ENCODE measurements at places on chromosomes 4 and X.

DNA sequence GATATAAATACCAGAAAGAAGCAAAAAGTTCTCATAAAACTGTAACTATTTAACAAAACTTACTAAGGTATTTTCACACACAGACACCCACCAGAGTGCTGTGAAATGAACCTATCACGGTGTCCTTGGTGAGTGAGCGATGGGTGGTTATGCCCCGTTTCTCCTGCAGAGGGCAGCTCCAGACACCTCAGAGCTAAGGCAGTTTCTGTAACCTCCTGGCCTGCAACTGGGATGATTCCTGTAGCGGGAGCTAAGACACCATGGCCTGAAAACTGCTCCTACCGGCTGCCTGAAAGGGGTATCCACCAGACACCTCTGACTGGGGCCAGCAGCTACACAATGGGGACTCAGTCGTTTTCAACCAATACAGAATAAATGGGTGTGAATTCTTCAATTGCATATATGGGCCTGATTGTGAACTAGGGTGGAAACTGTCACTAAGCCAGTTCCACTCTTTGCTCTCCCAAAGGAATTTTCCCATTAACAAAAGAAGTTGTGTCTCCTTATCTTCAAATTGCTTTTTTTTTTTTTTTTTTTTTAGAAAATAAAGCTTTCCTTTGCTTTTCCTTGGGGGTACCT lies 2375.8 kb upstream of the TENM3 start:
- peak; percentile 53 for DNase-seq

GRCh38 chr4:172287117-172287516 lies 473.9 kb downstream of the GALNTL6 start:
- no peak for DNase-seq

- no peak for DNase-seq
Measured at GRCh38 chr4:148067301-148067916, 335.5 kb downstream of the ARHGAP10 start.

GRCh38 chr4:165541851-165542459 lies 163.1 kb downstream of the CPE start:
- DNase-seq = no peak

- peak; percentile 3 for DNase-seq
Measured at GRCh38 chr4:24722026-24722568, 73.3 kb upstream of the SOD3 start.

GRCh38 chr4:143344774-143345173 lies 8.1 kb downstream of the GAB1 start:
- DNase-seq = no peak

DNA sequence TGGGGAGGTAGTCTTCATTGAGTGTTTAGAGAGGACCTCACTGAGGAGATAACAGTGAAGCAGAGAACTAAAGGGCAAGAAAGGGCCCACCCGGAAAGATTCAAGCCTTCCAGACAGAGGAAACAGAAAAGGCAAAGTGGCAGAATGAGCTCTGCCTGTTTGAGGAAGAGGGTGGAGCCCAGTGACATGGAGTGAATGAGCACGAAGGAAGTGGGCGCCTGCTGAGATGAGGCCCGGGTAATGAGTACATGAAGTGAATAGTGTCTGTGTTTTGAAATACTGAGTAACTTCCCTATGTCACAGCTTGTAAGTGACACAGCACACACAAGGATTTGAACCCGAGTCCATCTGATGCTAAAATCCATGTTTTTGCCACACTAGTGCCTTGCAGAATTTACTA lies 32.5 kb upstream of the TLR2 start:
- DNase-seq = peak; percentile 41

DNA sequence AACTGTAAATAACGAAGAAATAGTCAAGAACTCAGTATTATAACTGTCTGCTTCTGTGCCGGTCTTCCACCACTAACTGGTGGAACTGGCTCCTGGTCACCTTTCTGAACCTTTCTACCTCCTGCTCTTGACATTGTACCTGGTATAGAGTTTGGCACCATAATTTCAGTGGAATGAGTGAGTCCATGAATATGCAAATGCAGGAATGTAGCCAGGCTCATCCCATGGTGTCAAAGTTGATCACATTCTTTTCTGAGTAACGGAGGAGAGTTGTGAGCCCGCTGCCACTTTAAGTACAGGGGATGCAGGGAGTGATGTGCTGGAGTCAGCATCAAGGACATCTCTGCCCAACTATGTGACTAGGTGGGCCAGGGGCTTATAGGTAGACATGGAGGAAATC lies 207.9 kb upstream of the HS3ST1 start:
- DNase-seq = no peak

- peak; percentile 59 for DNase-seq
Measured at GRCh38 chrX:139831675-139832456, 101.0 kb downstream of the ATP11C start.

DNA sequence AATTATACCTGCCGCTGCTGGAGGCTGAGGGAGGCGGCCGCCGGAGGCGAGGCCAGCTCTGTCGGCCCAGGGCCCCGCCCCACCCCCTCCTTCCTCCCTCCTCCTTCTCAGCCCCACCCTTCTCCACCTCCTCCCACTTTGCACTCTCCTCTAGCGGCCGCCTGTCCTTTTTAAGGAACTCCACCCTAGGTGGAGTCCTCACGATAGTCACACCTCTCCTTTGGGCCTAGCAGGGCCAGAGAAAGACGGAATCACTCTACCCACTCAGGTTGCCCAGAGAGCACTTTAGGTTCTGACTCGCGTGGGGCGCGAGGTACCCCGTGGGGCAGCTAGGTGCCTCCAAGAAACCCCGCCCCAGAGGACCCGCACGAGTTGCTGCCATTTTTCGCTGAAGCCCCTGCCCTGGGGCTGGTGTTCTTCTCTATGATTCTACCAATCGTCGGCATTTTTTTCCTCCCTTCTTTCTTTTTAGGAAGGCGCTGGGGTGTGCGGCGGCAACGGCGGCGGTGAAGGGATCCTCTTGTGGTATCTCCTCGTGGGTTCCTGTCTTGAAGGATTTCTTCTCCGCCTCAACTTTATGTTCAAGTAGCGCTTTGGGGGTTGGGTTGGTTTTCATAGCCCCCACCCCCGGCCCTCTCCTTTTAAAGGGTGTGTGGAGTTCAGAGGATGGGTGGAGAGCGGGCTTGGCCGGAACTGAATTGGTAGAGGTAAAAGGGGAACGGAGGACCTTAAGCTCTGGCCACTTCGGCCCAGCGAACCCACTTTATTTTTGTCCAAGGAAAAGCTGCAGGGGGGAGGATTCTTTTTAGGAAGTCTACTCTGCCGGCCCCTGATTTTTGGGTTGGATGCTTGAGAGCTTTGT lies at the start of gene KLF8:
TSS of gene KLF8 (plus strand) at position 136 of the 862 bp plus-strand sequence. CDS start 979 bp downstream, outside the sequence.
- no peak for DNase-seq

- DNase-seq = peak; percentile 56
Measured at GRCh38 chrX:69158166-69158980, 6.9 kb downstream of the PJA1 start.

- DNase-seq = no peak
Measured at GRCh38 chrX:118117741-118118140, 1.1 kb upstream of the KLHL13 start.

- no peak for DNase-seq
Measured at GRCh38 chr4:68109868-68110267, 19.8 kb downstream of the TMPRSS11F start.

- no peak for DNase-seq
Measured at GRCh38 chr4:143384381-143384994, 47.8 kb downstream of the GAB1 start.

GRCh38 chr4:37397505-37397904 lies 153.0 kb downstream of the NWD2 start:
- DNase-seq = no peak

DNA sequence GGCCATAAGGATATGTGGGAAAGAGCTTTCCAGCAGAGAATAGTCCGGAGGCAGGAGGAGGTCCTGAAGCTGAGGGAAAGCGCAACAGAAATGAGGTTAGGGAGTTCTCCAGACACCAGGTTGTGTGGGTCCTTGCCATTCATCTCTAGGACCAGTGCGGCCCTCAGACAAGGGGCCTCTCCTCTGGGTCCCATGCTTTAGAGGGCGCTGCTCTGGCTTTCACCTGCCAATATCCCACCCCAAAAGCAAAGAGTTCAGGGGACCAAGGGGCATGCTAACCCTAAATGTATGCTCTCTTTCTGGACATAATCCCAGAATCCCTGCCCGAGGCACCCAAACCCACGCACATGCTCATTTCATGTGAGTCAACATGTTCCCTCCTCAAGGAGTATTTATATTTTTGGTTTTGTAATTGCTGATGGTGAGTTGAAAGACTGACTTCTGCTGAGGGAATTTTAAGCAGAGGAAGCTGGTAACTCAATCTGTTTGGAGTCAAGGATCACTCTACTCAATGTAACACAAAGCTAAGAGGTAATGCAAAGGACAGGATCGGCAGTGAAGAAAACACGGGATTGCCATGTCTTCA lies 14.8 kb downstream of the RPL34 start:
- no peak for DNase-seq

DNA sequence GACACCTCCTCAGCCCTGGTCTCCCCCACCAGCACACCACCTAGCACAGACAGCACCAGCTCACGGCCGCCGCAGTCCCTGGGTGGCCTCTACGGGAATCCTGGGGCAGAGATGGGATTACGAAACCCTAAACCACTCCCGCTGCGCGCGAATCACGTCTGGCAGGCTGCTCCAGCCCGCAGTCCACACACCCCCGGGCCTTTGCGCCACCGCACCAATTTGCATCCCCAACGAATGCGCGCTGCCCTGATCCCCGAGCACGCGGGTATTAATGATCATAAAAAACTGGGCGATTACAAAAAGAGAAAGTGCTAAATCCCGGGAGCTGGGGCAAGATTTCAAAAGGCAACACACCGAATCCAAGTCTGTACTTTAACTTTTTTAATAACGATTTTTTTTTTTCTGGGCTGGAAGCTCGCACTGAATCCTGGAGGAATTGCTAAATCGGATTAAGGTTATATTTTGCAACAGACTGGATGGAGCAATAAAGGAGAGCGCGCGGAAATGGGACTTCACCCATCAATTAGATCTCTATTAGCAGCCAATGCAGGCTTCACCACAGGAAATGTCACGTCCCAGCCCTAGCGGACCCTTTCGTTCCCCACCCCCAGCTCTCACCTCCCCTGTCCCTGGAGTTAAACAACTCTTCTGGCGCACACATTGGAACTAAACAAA lies 69.8 kb upstream of the TMEM33 start:
- no peak for DNase-seq

GRCh38 chr4:180564026-180564425 lies 1679.2 kb upstream of the TENM3 start:
- no peak for DNase-seq

- no peak for DNase-seq
Measured at GRCh38 chr4:185020863-185021761, 2.8 kb downstream of the HELT start.

DNA sequence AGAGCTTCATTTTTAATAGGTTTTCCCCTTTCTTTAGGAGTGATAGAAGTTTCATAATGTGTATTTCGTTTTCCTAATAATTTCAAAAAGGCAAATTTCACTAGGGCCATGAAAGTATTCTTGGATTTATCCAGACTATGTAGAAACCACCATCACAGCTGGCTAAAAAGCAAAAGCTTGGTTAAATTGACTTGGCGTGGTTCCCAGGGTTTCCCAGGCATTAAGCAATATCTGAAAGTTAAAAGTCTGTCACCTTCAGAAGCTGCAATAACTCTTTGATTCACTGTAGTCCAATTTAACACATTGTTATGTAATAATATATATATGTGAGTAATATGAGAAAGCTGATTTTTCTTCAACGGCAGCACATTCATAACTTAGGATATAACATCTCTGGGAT lies 38.3 kb downstream of the NDNF start:
- peak; percentile 20 for DNase-seq

DNA sequence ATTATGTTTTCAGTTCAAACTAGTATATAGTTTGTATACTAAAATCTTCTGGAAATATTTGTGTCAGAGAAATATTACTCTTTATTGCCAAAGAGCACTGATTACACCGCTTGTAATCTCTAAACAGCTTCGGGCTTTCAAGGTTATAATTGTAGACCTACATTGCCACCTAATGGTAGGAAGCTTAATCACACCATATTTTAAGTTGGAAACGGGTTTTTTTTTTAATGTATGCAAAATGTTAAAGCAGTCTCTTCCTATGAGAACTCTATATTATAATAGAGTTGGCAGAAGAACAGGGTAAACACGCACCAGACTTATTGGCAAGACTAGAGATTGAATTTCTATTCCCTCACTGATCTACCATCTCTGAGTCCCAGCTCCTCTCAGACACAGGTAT lies 19.5 kb upstream of the NFXL1 start:
- DNase-seq = peak; percentile 46

GRCh38 chr4:99946356-99947189 lies at the start of gene DNAJB14:
DNAJB14 (minus strand) TSS chr4:99946618; CDS start chr4:99946571, 47 bp downstream.
- peak; percentile 77 for DNase-seq

- DNase-seq = no peak
Measured at GRCh38 chr4:45910511-45910910, 213.3 kb downstream of the GABRG1 start.

DNA sequence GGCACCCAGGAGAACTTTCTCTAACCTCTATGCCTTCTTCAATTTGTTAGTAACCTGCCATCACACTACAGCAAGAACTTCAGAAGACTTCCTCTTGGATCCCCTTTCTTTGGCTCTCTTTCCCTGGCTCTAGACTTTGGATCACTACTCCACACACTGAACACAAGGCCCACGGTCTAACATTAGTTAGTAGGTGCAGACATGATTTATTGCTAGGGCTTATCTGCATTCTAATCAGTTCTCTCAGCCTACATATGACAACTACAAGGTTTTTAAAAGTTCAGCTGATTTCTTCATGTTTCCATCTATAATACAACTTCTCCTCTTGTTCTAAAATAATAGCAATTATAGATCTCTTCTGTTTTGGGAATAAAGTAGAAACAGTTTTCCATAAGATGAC lies 209.1 kb upstream of the ANXA10 start:
- no peak for DNase-seq

- DNase-seq = peak; percentile 20
Measured at GRCh38 chr4:67291644-67292043, 253.7 kb downstream of the CENPC start.

DNA sequence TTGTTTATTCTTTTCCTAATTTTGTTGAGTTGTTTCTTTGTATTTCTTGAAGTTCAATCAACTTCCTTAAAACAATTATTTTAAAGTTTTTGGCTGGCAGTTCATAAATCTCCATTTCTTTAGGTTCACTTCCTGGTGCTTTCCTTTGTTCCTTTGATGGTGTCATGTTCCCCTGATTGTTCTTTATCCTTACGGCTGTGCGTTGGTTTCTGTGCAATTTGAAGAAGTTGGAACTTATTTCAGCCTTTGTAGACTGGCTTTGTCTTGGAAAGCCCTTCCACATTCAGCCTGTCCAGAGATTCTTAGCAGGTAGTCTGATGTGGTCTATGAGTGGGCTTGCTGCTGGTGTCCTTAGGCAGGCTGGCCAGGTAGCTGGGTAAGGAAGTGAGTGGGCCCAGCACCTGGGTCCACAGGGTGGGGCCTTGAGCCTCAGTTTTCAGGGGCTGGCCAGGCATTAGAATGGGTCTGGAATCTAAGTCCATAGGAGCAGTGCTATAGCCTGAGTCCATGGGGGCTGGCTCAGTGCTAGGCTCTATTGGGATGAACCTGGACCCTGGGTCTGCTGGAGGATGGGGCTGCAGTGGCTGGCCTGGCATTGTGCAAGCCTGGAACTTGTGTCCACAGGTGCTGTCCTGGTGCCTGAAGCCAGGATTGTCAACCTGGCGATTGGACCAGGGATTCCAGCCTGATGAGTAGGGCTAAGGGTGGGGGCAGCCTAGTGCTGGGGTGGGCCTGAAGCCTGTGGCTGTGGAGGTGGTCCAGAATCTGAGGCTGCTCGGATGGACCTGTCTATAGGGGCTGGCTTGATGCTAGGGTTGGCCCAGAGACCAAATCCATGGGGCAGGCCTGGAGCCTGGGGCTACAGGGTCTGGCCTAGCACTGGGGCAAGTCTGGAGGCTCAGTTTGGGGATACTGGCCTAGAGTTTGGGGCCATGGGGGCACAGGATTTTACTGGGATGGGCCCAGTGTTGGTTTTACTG lies 152.4 kb downstream of the STAG2 start:
- no peak for DNase-seq

GRCh38 chr4:145101091-145101490 lies 3.0 kb downstream of the ABCE1 start:
- no peak for DNase-seq
